ENCODE measurements at places on chromosomes 11 and 22.

GRCh38 chr11:130190371-130190881 lies 30.8 kb downstream of the ST14 start:
- no peak for DNase-seq

DNA sequence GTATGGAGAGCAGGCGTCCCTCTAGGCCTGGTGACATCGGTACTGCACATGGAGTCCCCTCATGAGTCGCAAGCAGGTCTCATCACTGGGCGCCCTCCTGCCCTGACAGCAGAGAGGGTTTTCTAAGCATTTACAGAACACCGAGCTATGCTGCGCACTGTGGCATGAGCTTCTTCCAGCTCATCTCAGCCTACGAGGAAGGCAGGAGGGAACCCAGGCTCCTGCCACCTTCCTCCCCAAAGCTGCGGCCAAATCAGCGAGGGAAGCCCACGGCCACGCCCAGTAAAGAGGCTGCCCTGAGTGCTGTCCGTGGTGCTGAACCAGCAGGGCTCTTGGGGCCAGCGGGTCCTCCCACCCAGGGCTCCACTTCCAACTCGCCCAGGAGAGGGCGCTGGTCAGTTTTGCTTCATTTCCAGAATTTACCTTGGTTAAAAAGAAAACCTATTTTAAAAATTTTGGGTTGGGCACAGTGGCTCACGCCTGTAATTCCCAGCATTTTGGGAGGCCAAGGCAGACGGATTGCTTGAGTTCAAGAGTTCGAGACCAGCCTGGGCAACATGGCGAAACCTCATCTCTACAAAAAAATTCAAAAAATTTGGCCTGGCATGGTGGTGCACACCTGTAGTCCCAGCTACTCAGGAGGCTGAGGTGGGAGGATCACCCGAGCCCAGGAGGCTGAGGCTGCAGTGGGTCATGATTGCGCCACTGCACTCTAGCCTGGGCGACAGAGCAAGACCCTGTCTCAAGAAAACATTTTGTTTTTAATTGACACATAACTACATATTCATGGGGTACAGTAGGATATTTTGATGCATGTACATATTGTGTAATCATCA lies 34.2 kb downstream of the PHF21B start:
- no peak for DNase-seq

GRCh38 chr11:11850668-11851067 lies 8.9 kb downstream of the USP47 start:
- DNase-seq = no peak

DNA sequence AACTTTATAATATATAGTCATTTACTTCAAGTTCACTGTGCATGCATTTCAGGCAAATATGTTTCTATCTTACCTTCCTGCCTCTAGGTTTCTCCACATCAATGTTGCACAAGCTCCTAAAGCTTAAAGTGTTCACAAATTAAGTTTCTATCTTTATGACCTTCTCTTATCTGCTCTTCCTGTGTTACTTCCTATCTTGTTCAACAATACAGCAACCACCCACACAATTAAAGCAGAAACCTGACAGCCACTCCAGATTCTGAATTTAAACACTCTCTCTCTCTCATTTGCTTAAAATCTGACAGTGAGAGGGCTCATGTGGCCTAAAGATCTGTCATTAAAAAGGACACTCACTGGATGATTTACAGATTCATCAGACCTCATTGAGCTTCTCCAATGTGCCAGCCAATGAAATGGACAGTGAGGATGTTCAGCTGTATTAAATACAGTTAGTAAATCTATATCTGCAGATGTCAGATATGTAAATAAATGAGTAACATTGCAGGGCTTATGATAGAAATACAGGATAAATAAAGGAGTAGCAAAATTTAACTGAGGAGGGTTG lies 10.9 kb downstream of the PDGFD start:
- no peak for DNase-seq

GRCh38 chr11:1934335-1935155 lies 12.6 kb upstream of the MRPL23 start:
- DNase-seq = no peak

DNA sequence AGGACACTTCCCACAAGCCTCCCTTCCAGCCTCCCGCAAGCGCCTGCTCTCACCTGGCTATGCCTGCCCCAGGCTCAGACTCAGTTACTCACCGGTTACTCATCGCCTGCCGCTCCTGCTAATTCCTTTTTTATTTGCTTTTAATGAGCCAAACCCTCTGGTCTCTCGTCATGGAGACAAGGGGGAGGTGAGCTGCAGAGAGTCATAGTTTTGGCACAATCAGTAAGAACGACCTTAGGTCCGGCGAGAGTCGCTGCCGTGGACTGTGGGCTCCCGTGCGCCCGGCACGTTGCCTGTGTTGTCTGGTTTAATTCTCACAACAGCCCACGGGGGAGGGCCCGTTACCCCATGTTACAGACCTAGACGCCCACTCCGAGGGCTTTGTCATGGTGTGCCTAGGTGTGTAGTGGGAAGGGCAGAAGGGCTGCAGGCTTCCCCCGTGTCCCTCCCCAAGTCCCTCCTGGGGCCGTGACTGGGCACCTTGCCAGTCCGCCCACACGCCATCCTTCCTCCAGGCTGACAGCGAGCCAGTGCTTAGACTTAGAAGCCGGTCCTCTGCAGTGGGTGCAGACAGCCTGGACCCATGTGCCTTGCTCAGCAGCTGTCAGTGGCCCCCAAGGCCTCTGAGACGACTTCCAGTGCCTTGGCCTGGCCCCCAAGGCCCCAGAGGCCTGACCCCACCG lies 42.2 kb downstream of the WNT7B start:
- no peak for DNase-seq

- DNase-seq = no peak
Observed at GRCh38 chr22:27046086-27046485, 388.7 kb downstream of the MIAT start.

GRCh38 chr22:50247748-50248147 lies 2.9 kb upstream of the TUBGCP6 start:
- peak; percentile 73 for DNase-seq

DNA sequence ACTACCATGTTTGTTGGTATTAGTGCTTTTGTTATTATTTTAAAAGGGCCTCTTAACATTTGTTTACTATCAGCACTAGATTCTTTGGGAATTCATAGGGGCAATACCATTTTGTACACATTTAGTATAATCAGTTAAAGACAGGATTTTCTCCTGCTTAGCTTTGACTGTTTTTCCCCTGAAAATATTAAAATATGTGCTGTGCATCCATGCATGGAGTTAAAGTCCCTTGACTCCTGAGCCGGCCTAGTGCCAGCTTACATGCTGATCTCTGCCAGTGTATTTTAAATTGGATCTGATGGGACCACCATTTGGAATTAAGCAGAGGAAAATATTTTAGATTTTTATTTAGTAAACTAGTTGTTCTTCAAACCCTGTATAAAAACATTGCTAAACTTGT lies 161.4 kb downstream of the METTL15 start:
- no peak for DNase-seq

Data from effector memory CD4-positive, alpha-beta T cell (primary cell).